ENCODE measurements at places on chromosomes 3 and 15.

DNA sequence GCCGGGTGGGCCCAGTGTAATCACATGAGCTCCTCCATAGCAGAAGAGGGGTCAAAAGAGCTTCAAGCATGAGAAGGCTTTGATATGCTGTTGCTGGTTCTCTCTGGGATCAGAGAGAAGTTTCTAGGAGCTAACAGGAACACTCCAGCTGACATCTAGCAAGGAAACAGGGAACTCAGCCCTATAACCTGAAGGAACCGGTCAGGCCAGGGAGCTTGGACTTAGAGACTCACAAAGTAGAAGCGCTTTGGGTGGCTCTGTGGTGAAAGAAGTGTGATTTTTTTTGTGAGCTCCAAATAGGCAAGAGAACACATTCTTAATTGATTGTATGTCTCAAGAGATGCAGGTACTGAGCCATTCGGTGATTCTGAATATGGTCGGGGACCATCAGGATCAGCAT lies 26.2 kb upstream of the EPHB1 start:
- no peak for DNase-seq

GRCh38 chr3:188442430-188442829 lies 288.5 kb downstream of the LPP start:
- no peak for DNase-seq

- DNase-seq, result no peak
Measured at GRCh38 chr15:60381148-60381788, 16.5 kb downstream of the ANXA2 start.

GRCh38 chr15:25711164-25711563 lies 152.0 kb downstream of the ATP10A start:
- DNase-seq, result no peak

- DNase-seq, result no peak
Measured at GRCh38 chr15:68012911-68013310, 41.2 kb upstream of the PIAS1 start.

DNA sequence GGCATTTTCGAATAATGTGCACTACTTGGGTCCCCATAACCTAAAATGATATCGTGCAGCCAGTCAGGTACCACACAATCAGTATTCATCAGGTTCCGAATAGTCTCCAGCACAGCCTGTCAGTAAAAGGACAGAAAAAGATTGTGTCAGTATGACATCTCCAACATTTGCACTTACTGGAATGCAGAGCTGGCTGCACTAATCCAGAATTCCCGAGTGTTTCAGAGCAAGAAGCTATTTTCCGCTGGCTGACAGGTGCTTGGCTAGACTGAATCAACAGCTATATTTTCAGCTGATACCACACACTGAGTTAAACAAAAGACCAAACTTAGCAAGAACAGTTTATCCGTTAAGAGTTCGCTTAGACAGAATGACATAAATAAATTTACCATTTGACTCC lies 68.8 kb downstream of the AQR start:
- DNase-seq, result no peak

GRCh38 chr3:157810924-157811718 lies 295.1 kb downstream of the SHOX2 start:
- no peak for DNase-seq

DNA sequence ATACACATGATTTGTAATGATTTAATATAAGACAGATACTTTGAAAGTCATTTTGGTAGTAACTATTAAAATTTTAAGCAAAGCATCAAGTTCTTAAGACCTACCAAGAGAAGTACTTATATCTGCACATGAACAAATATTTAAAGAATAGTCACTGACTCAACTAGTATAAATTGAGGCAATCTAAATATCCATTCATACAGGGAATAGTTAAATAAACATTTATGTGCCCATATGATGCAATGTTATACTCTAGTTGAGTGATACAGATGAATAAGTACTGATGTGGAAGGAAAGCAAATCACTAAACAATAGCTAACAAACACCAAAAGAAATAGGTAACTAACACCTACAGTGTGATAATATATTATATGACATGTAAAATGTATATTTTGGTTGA lies 527.7 kb downstream of the EPHA3 start:
- no peak for DNase-seq

Data from mesothelial cell of epicardium (in vitro differentiated cells).